GOT3 (cell line): ENCODE measurements at places on chromosomes 11 and 22.

DNA sequence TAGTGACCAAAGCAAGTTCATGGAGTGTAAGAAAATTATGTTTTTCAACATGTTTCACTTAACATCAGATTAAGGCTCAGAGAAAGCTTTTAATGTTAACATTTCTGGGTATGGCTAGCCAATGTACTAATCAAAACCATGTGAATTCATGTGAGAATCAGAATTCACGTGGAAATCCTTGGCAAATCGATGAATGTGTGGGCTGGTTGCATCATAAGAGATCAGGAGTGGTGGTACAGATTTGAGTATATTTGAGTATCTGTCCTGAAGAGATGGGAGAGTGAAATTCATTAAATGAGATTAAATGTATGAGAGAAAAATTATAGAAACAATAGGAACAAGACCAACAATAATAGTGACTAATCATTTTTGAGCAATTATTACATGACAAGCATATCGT lies 638.6 kb upstream of the ANO5 start:
- no peak for DNase-seq

DNA sequence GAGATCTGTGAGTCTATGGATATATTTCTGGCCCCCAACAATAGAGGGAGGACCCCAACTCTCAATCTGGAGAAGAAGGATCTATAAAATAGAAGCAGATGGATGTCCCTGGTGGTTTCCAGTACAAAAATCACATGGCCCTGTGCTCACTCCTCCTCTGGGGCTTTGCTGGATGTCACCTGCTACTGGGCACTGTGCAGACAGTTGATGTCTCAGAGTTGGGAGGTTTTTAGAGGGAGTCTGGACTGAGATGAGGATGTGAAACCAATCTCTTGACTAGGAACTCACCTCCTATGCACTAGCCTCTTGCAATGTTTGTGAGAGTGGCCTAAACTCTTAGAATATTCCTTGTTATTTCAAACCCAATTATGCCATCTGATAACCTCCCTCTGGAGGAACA lies 107.2 kb downstream of the SCN3B start:
- no peak for DNase-seq

- DNase-seq = no peak
Observed at GRCh38 chr11:133127741-133128140, 404.6 kb downstream of the OPCML start.

- DNase-seq = no peak
Observed at GRCh38 chr22:32533265-32534111, 58.9 kb downstream of the FBXO7 start.
